ENCODE measurements at places on chromosomes 4 and X. TPM values are rescaled to one million over a fixed set of nuclear protein-coding genes. Genes with fewer than 3 reads are reported as not detected.

GRCh38 chrX:123881330-123881729, 21.5 kb downstream of the XIAP start:
- H3K36me3 ChIP-seq, result no peaks in the 10 kb centered on the region
- H3K27ac ChIP-seq, result no peak overlapping the region
- peaks cover 14% of the 10 kb centered on the region for H3K4me1 ChIP-seq
- H3K27me3 ChIP-seq, result no peaks in the 10 kb centered on the region
- H3K4me3 ChIP-seq, result no peak overlapping the region
- DNase-seq, result no peak

DNA sequence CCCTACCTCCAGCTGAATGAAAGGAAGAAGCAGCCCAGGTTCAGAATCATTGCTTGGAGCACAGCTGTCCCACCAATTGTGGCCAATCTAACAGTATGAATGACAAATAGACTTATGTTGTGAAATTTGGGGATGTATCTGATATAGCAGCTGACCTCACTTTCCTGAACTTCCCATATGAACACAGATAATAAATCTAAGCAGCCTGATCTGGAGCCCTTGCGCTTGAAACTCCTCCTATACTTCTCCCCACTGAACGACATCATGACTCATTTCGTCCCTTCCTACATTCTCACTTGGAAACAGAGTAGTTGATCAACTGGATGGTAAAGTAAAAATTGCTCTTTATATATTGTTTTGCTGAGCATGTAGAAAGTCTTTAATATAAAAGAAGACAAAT, 24.2 kb upstream of the AMELX start:
- H3K36me3 ChIP-seq, result no peaks in the 10 kb centered on the region
- no peak for DNase-seq
- H3K4me1 ChIP-seq, result no peaks in the 10 kb centered on the region
- no peak overlapping the region for H3K4me3 ChIP-seq

- no peaks in the 10 kb centered on the region for H3K4me1 ChIP-seq
- no peak for DNase-seq
- no peaks in the 10 kb centered on the region for H3K27me3 ChIP-seq
- H3K27ac ChIP-seq, result no peak overlapping the region
- no peaks in the 10 kb centered on the region for H3K36me3 ChIP-seq
Measured at GRCh38 chr4:166039822-166040221, 166.8 kb downstream of the TLL1 start.

DNA sequence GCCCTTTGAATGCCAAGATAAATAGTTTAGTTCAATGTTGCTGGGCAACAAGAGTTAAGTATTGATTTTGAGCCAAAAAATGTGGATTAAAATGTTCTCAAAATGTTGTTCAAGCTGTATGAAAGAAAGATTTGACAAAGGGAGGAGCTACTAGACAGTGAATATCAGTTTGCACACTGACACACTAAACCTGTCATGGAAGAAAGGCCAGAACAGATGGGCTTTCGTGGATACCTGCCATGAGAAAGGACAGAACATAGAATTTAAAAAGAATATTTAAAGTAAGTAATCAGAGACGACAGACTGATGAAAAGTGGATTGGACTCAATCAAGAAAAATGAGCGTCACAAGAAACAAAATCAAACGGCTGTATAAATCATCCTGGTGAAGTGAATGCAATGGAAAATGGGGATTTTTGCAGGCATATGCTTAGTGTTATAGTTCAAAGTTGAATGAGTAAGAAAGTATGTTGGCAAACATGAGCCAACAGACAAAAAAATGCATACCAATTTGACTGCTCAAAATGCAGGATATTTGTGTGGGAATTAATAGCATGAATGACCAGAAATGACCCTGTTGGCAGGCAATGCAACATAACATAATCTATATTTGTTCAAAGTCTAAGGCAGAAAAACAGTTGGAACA, 7.4 kb downstream of the PCDH18 start:
- no peaks in the 10 kb centered on the region for H3K27me3 ChIP-seq
- no peak overlapping the region for H3K4me3 ChIP-seq
- H3K36me3 ChIP-seq, result no peaks in the 10 kb centered on the region
- no peaks in the 10 kb centered on the region for H3K4me1 ChIP-seq

- no peak overlapping the region for H3K4me3 ChIP-seq
- DNase-seq, result no peak
- H3K27me3 ChIP-seq, result no peaks in the 10 kb centered on the region
- no peak overlapping the region for H3K27ac ChIP-seq
- no peaks in the 10 kb centered on the region for H3K36me3 ChIP-seq
- H3K4me1 ChIP-seq, result no peaks in the 10 kb centered on the region
Measured at GRCh38 chr4:108193886-108194672, 25.3 kb upstream of the LEF1 start.

- no peak overlapping the region for H3K27ac ChIP-seq
- H3K27me3 ChIP-seq, result no peaks in the 10 kb centered on the region
- peaks cover 7% of the 10 kb centered on the region for H3K36me3 ChIP-seq
Measured at GRCh38 chr4:39469429-39470077, 10.7 kb downstream of the LIAS start.

- DNase-seq, result no peak
- H3K27me3 ChIP-seq, result no peaks in the 10 kb centered on the region
- H3K27ac ChIP-seq, result no peak overlapping the region
Measured at GRCh38 chrX:17854531-17854930, 6.6 kb downstream of the RAI2 start.

The OPRPN gene
- total RNA-seq, result not detected

DNA sequence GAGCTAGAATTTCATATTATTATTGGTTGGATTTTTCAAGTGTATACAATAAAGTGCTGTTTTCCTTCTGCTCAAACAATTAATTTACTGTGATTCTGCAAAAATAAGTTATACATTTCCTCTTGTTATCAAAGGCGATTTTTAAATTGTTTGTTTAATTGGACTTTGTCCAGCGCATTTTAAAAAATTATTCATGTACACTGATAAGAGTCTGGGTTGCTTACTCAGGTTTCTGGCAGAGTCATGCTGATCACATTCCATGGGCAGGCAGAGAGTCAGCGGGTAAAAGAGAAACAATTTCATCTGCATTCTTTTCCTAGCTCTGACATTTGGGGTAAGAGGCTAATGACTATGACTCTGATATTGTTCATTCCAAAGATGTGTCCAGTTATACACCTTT, 8.9 kb downstream of the FAT4 start:
- DNase-seq, result no peak
- H3K27ac ChIP-seq, result no peak overlapping the region
- no peaks in the 10 kb centered on the region for H3K36me3 ChIP-seq
- H3K4me1 ChIP-seq, result no peaks in the 10 kb centered on the region
- H3K4me3 ChIP-seq, result no peak overlapping the region
- H3K27me3 ChIP-seq, result no peaks in the 10 kb centered on the region

The STK32B gene
- not detected for total RNA-seq

DNA sequence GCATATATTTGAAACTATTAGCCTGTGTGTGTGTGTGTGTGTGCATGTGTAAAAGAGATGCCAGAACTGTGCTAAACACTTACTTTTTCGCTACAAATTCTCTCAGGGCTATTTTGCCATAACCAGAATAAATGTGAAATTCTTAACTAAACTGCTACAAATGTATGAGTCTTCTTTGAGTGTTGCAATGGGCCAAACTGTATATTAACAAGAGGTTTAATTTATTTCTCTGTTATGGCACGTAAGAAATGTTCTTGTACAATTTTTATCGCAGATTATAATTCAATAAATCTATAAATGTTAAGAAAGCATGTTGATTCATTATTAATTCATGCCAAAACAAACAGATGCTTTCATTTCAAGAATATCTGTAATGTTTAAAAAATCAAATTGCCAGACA, 454.5 kb upstream of the PCDH7 start:
- no peak overlapping the region for H3K27ac ChIP-seq
- no peak for DNase-seq
- H3K4me1 ChIP-seq, result no peaks in the 10 kb centered on the region
- no peak overlapping the region for H3K4me3 ChIP-seq

- H3K27me3 ChIP-seq, result no peaks in the 10 kb centered on the region
- DNase-seq, result no peak
- no peaks in the 10 kb centered on the region for H3K36me3 ChIP-seq
- no peak overlapping the region for H3K4me3 ChIP-seq
Measured at GRCh38 chr4:111046811-111047210, 423.9 kb upstream of the PITX2 start.

DNA sequence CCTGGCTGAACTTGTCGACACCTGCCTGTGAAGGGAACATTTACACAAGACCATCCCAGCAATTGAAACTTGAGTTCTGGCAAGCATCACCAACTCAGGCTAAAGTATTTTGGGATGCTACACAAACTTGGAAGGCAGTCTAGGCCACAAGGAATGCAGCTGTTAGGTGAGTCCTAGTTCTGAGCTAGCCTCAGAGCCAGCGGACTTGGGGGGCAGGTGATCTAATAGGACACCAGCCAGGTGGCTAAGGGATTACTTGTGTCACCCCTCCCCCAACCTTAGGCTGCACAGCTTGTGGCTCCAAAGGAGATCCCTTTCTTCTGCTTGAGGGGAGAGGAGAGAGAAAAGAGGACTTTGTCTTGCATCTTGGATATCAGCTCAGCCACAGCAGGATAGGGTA, 62.3 kb upstream of the DKK2 start:
- no peaks in the 10 kb centered on the region for H3K4me1 ChIP-seq
- no peak overlapping the region for H3K4me3 ChIP-seq
- no peaks in the 10 kb centered on the region for H3K27me3 ChIP-seq
- DNase-seq, result no peak
- H3K36me3 ChIP-seq, result no peaks in the 10 kb centered on the region

The ARR3 gene
- not detected for total RNA-seq

- no peak overlapping the region for H3K4me3 ChIP-seq
- H3K27ac ChIP-seq, result no peak overlapping the region
- H3K27me3 ChIP-seq, result no peaks in the 10 kb centered on the region
- peaks cover 28% of the 10 kb centered on the region for H3K4me1 ChIP-seq
- DNase-seq, result no peak
Measured at GRCh38 chr4:163666332-163666873, 171.9 kb downstream of the TMA16 start.

GRCh38 chr4:2804973-2805501, 12.2 kb downstream of the SH3BP2 start:
- H3K4me3 ChIP-seq, result no peak overlapping the region
- H3K4me1 ChIP-seq, result peaks cover 18% of the 10 kb centered on the region
- H3K27me3 ChIP-seq, result no peaks in the 10 kb centered on the region
- DNase-seq, result no peak
- H3K27ac ChIP-seq, result no peak overlapping the region
- H3K36me3 ChIP-seq, result no peaks in the 10 kb centered on the region

DNA sequence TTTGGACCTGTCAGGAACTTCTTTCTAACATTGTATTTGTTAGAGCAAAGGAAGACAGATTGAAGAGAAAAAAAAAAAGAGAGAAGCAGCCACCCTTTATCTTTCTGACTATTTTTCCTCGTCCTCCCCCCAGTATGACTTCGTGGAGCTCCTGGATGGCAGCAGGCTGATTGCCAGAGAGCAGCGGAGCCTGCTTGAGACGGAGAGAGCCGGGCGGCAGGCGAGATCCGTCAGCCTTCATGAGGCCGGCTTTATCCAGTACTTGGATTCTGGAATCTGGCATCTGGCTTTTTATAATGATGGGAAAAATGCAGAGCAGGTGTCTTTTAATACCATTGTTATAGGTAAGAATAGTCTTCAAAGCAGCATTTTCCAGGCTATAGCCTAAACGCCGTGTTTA, 237.7 kb downstream of the DCTD start:
- DNase-seq, result no peak
- no peak overlapping the region for H3K4me3 ChIP-seq
- H3K27me3 ChIP-seq, result no peaks in the 10 kb centered on the region
- H3K4me1 ChIP-seq, result no peaks in the 10 kb centered on the region

DNA sequence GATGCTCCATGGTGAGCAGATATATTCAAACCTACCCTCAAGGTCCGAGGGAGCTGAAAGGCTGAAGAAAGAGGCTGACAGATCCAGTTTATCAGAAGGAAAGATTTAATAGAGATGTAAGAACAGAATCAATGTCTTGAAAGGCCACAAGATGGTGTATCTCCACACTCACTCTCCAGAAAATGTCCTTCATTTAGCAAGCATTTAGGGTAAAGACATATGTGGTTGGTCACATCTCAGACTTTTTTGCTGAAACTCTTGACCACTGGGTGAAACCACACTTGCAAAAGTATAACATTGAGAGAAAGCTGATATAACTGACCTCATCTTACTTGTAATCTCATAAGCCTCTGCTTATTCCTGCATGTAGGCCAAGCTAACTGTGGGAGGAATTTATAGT, 745.8 kb upstream of the GALNTL6 start:
- no peak overlapping the region for H3K4me3 ChIP-seq
- H3K36me3 ChIP-seq, result no peaks in the 10 kb centered on the region
- H3K27me3 ChIP-seq, result no peaks in the 10 kb centered on the region
- no peaks in the 10 kb centered on the region for H3K4me1 ChIP-seq
- DNase-seq, result no peak
- no peak overlapping the region for H3K27ac ChIP-seq

GRCh38 chrX:46796574-46797191, 37.8 kb upstream of the SLC9A7 start:
- no peak overlapping the region for H3K4me3 ChIP-seq
- no peaks in the 10 kb centered on the region for H3K4me1 ChIP-seq
- no peak overlapping the region for H3K27ac ChIP-seq
- peak; percentile 39 for DNase-seq
- no peaks in the 10 kb centered on the region for H3K36me3 ChIP-seq
- no peaks in the 10 kb centered on the region for H3K27me3 ChIP-seq

DNA sequence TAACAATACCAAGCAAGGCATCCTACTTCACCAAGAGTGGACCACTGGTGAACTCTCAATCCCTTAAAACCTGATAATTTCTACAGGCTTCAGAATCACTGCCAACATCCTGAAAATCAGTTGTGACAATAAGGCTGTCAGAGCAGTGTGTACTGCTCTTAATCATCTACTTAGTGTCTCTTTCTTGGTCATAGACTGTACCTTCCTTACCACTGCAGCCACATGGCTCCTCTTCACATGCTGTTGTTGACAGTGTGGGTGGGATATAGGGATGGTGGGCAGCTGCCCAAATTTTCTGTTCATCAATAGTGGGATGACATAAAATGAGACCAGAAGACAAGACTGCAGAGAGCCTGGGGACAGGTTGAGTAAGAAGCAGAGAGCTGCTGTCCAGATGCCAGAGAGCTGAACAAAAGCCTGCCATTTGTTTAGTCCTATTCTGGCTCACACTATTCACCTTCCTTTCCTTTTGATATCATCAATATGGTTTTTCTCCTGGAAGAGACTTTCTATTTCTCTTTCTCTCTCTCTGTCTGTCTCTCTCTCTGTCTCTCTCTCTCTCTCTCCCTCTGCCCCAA, 178.9 kb downstream of the MGST2 start:
- H3K4me1 ChIP-seq, result no peaks in the 10 kb centered on the region
- no peak overlapping the region for H3K4me3 ChIP-seq
- no peak for DNase-seq

The HTR2C gene
- total RNA-seq, result not detected

- DNase-seq, result no peak
- no peaks in the 10 kb centered on the region for H3K27me3 ChIP-seq
- no peak overlapping the region for H3K4me3 ChIP-seq
- H3K27ac ChIP-seq, result no peak overlapping the region
- H3K36me3 ChIP-seq, result no peaks in the 10 kb centered on the region
- peaks cover 10% of the 10 kb centered on the region for H3K4me1 ChIP-seq
Measured at GRCh38 chr4:89619206-89619962, 217.6 kb downstream of the SNCA start.

- H3K4me1 ChIP-seq, result no peaks in the 10 kb centered on the region
- no peaks in the 10 kb centered on the region for H3K36me3 ChIP-seq
- no peak overlapping the region for H3K27ac ChIP-seq
- no peak overlapping the region for H3K4me3 ChIP-seq
- DNase-seq, result no peak
Measured at GRCh38 chr4:126004941-126005340, 690.2 kb downstream of the FAT4 start.
